Stimulated activated CD8-positive, alpha-beta memory T cell treated with anti-CD3 and anti-CD28 coated beads, Interleukin-15, amount 100 ng/mL, for 48 hours (primary cell): ENCODE measurements at places on chromosomes 5 and 9.

- DNase-seq: no peak
These were observed 32.0 kb downstream of the SLC46A2 start for GRCh38 chr9:112858625-112859147.

DNA sequence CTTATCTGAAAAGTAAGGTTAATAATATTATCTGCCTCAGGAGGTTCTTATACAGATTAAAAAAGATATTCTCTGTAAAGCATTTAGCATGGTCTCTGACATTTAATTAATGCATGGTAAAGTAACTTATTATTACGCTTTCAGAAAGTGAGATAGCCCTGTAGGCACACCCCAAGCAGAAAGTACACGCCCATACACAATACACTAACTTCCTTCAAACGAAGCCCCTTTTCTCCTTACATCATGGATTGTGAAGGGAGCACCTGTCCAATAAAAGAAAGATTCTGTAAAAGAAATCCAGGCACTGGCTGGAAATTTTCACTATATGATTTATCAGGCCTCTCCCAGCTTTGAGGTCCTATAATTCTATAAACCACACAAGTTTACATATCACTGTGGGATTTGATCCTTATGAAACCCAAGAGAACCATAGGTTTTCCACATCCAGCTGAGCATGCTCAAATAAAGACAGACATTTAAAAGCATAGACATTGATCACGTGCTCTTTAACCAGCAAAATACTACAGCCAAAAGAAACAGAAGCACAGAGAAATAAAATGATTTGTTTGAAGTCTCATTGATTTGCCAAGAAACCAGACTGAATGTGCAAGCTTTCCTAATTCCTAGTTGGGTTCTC, 14.1 kb upstream of the NR3C1 start:
- no peak for DNase-seq

- DNase-seq: no peak
These were observed 56.0 kb downstream of the PSD2 start for GRCh38 chr5:139851558-139851957.

- DNase-seq: no peak
These were observed 124.3 kb upstream of the NR3C1 start for GRCh38 chr5:143527808-143528207.

DNA sequence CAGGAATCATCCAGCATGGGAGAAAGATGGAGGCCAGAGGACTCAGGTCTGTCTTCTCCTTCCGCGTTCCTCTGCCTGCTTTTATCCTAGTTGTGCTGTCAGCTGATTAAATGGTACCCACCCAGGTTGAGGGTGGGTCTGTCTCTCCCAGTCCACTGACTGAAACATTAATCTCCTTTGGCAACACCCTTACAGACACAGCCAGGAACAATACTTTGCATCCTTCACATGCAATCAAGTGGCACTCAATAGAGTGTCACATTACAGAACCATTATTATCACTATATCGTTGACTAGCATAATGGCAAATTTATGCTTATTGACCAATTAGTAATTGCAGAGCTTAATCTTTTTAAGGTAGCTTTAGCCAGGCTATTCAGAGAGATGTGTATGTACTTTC, 64.8 kb downstream of the UNC13B start:
- no peak for DNase-seq

DNA sequence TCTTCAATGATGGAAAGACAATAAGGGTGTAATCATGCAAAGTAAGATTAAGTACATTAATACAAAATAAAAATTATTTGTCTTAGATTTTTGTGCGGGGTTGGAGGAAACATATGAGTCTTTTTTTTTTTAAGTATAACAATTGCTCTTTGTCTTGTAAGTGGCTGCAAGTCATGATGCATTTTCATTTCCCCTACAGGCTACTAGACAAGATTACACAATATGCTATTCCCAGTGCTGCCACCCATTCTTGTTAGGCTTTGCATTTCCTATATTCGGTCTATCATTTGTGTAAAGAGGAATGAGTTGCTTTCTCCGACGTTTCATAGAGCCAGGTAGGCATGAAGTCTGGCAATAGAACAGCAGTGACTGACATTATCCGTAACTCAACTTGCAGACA, 294.2 kb upstream of the CYLC2 start:
- DNase-seq: no peak

DNA sequence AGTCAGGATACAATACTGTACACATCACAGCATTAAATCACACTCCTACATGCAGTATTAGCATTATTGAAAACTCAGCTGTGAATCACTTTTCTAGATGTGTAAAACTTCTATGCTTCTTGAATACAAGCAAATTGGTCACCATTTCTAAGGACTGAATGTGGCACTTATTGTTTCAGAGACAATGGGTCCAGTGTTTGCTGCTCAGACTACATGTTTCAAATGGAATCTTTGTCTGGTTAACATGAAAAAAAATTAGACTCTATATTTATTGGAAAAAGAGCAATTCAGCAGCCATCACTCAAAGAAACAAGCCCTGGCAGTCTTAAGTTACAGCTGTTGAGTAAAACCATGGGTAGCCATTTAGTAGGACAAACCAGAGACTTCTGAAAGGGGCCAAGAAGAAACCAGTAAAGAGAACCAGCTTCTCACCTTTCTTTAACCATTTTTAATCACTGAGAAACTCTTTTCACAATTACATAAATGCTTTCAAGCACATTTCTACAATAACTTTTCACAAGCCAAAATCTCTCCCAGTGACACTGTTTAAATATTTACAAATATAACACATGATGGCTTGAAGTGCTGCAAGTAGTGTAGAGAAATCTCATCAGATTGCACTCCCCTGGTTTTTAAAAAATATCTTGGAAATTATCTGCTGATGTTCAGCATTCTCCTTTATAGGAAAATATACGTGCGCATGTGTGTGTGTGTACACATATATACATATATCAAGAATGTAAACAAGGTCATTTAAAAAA, 35.2 kb downstream of the OR2K2 start:
- DNase-seq: no peak

DNA sequence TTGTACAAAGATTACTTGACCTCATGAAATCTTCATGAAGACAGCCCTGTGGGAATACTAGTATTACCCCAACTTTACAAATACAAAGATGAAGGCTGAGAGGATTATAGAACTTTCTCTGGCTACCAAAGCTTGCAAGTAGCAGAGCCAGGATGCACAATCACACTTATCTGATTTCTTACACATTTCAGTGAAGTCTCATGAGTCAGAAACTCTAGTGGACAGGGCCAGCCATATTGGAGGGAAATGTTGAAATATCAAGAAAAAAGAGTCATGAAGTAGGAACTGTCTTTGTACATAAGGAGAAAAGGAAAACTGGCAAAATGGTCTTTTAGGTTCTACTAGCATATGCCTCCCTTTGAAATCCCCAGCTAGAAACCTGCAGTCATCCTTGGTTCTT, 369.6 kb upstream of the WWC1 start:
- no peak for DNase-seq

DNA sequence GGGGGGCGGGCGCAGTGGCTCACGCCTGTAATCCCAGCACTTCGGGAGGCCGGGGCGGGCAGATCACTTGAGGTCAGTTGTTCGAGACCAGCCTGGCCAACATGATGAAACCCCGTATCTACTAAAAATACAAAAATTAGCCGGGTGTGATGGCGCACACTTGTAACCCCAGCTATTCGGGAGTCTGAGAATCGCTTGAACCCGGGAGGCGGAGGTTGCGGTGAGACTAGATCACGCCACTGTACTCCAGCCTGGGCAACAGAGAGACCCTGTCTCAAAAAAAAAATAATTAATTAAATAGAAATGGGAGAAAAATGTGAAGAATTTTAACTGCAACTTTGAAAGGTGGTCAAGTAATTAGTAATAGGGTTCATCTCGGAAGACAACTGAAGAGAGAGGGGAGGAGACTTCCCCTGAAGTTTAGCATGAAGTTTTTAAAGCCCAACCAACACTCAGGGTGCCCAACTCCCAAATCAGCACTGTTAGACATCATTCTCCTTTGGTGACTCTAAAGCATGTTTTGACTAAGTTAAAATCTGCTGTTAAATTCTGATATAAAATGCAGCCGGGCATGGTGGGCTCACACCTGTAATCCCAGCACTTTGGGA, 1.4 kb upstream of the CSNK1A1 start:
- no peak for DNase-seq

DNA sequence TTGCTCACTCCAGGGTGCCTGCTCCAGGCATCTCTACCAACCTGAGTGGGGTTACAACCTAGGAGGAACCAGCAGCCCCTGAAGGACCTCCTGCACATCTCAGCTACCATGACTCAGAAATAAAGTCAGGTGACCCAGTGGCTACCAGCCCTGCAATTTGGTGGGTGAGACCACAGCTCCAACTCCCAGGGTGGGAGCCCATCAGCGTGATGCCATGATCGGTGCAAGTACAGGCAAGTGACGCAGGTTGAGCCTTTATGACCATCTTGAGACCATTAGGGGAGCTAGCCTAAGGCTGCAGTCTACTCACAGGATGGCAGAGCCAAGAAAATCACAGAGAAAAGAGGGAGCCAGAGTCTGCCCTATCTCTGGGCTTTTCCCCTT, 8.6 kb downstream of the SEPTIN8 start:
- DNase-seq: no peak

GRCh38 chr5:116013207-116013785, 19.0 kb upstream of the ARL14EPL start:
- DNase-seq: no peak

GRCh38 chr9:91059713-91060112, 258.1 kb downstream of the SYK start:
- DNase-seq: no peak

DNA sequence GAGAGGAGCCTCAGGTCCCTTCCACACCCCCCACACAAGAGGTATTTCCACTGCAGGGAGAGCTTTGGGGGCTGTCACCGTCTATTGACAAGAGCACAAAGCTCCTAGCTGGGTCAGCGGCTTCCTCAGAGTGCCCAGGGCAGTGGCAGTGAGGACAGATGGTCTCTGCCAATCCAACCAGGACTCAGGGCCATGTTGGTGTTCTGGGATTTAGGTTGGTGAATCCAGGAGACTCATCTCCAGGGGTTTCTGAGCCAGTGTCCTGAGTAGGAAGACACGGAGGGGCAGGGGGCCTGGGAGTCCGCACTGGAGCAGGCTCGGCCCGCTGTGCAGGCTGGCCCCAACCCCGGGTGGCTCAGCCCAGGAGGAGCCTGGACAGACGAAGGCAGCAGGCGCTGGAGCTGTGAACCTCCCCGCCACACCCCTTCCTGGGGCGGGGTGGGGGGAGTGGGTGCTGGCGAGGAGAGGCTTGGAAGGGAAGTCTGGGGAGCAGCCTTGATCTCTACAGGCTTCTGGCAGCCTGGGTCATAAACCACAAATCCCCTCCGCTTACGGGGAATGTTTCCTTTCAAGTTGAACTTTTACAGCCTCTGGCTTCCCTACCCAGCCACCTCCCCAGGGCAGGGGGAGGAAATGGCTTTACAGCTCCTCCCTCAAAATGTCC, 19.6 kb downstream of the CRB2 start:
- no peak for DNase-seq

- no peak for DNase-seq
These were observed 111.1 kb downstream of the ARHGAP26 start for GRCh38 chr5:142881076-142881783.

GRCh38 chr5:5979761-5980537, 398.4 kb downstream of the MED10 start:
- no peak for DNase-seq

DNA sequence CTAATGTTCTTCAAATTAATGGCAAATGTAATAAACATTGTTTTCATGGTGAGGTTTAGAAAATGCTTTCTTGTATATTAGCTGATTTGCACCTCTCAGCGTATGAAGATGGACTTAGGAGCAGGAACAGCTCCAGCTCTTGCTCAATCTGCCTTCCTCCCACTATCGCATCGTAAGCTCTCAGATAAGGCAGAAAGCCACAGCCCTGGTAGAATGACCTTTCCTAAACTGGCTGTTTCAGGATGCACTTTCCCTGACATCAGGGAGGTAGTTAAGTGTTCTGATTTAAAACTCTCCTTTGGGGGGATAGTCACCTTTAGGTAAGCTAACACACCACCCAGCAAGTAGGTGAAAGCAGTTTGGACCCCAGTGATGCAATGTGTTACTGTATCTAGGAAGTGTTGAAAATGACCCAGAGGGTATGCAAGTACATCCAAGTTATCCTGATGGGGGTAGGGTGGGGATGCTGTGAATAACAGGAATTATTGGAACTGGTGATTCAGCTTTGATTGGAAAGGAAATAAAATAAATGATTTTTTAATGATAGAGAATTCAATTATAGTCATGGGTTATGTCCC, 72.3 kb downstream of the LMNB1 start:
- DNase-seq: no peak

DNA sequence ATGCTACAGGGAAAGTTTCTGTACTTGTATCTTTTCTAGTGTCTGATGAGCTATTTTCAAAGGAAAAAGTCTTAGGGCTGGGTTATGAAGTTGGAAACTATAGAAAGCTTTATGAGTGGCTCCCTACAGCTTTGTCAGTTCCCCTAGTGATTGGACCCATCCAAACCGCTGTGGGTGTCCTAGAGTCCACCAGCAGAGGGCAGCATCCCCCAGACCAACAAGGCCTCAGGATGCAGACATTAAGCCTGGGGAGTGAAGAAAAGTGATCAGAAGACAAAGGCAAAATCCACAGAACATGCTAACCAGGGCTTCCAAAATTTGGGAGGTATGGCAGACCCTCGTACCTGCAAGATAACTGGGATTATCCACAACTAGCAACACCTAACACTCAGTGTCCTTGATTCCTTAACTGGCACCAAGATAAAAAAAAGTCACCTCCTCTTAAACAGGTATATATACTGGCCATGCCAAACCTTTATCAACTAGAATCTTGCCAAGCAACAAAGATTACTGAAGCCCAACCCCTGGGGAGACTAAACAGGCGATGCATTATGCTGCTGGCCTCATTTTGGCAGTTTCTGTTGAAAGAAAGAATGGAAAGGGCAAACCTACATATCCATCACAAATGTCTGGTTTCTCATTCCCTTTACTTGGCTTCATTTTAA, 110.4 kb upstream of the NR5A1 start:
- peak; percentile 49 for DNase-seq

- no peak for DNase-seq
These were observed 221.7 kb downstream of the DIRAS2 start for GRCh38 chr9:90420768-90421513.

- DNase-seq: no peak
These were observed 223.4 kb upstream of the SLC24A2 start for GRCh38 chr9:20012232-20012631.

GRCh38 chr5:143258559-143259253, 144.8 kb downstream of the NR3C1 start:
- no peak for DNase-seq

DNA sequence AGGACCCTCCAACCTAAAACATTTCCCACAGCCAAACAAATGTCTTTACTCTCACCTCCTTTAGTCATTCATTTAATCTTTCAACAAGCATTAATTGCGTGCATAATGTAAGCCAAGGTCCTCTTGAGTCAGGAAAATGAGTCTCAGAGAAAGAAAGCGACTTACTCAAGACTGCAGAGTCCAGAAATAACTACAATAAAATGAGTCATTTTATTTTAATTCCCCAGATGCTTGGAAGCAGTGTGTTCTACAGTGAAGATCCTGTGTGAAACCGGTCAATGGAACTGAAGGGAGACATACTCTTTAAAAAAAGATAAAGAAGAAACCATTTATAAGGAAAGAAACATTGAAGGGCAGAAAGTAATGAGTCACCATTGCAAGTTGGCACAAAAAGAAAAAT, 513.7 kb downstream of the CDK5RAP2 start:
- DNase-seq: no peak
